ENCODE measurements at places on chromosomes 12 and 14. TPM values are rescaled to one million over a fixed set of nuclear protein-coding genes. Genes with fewer than 3 reads are reported as not detected.

The CELA1 gene
- not detected for total RNA-seq

The KRT80 gene
- 0.41 TPM for total RNA-seq

The FZD10 gene
- total RNA-seq: 0.68 TPM

The EEF1AKMT3 gene
- 9.7 TPM for total RNA-seq

The SYT1 gene
- total RNA-seq: 1.9 TPM

- DNase-seq: no peak
These were observed 160.7 kb upstream of the LRFN5 start for GRCh38 chr14:41446008-41446407.

GRCh38 chr14:50865391-50866076 is 6.3 kb upstream of the ABHD12B start:
- DNase-seq: no peak

DNA sequence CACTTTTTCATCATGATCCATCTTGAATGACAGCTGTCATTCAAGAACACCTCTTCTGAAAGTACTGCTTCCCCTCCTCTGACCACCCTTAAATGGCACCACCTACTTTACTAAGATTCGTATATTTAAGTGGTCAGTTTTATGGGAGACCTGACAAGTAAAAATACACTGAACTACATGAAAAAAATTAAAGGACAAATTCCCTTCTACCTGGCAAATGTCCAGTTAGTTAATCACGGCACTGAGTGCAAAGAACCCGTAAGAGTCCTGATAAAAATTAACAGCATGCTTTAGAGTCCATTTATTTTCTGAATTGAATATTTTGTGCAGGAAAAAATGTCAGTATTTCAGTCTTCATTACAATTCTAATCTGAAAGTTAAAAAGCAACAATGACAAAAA is 48.7 kb downstream of the SETD3 start:
- DNase-seq: no peak

GRCh38 chr12:24444634-24445033 is 495.2 kb upstream of the SOX5 start:
- DNase-seq: no peak

DNA sequence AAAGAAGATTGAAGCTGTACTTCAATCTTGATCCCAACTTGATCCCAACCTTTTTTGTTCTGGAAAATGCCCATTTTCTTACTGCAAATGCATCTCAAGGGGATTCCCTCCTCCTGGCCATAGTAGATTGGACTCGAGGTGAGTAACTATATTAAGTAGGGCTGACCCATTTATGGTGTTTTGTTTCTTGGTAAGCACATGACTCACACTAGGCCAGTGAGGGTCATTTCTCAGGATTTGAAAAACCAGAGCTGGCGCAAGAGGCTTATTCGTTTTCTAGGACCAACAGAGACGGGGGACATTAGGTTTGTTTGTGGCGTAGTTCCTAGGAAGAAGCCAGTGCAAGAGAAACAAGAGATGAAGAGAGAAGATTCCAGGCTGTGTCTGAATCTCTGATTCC is 51.4 kb downstream of the MRPL42 start:
- no peak for DNase-seq

DNA sequence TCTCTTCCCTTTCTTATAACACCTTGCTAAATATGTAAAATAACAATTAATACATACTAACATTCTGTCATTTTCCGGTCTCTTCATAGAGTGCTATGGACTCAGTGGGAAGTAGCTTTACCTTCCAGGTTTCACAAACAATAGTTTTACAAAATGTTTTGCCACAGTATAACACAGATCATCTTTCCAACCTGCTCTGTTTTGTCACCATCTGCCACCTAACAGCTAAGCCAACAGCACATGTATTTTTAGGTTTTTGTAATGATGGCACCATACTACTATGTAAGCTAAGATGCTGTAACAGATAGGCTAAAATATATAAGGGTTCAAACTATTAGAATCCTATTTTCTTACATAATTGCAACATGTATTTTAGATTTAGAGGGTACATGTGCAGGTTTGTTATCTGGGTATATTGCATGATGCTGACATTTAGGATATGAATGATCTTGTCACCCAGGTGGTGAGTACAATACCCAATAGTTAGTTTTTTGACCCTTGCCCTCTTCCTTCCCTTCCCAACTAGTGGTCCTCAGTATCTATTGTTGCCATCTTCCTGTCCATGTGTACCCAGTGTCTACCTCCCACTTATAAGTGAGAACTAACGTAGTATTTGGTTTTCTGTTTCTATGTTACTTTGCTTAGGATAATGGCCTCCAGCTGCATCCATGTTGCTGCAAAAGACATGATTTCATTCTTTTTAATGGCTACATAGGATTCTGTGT is 8.7 kb downstream of the RHOJ start:
- DNase-seq: no peak

GRCh38 chr14:69005432-69006148 is 26.5 kb upstream of the ACTN1 start:
- peak; percentile 73 for DNase-seq

All from thoracic aorta (tissue), 2 donors.